ENCODE measurements at places on chromosomes 11 and 22.

DNA sequence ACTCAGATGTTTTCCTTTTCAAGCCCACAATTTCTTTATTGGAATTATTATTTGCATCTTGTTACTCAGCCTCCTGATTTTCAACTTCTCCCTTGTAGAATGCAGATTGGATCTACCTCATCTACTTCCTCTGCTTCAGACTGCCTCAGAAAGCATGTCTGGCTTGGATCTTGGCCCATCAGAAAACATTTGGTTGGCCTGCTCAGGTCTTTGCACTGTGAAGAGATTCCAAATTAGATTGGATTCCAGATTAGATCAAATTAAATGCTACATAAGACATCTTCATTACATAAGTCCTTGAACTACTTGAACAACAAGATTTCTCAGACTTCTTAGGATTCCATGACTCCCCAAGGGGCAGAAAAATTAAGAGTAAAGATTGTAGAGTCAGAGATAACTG, 358.0 kb downstream of the DLG2 start:
- H3K4me3 ChIP-seq = no peak overlapping the region
- no peak for DNase-seq
- H3K27ac ChIP-seq = no peak overlapping the region
- no peaks in the 10 kb centered on the region for H3K4me1 ChIP-seq
- no peaks in the 10 kb centered on the region for H3K36me3 ChIP-seq
- H3K27me3 ChIP-seq = no peaks in the 10 kb centered on the region

DNA sequence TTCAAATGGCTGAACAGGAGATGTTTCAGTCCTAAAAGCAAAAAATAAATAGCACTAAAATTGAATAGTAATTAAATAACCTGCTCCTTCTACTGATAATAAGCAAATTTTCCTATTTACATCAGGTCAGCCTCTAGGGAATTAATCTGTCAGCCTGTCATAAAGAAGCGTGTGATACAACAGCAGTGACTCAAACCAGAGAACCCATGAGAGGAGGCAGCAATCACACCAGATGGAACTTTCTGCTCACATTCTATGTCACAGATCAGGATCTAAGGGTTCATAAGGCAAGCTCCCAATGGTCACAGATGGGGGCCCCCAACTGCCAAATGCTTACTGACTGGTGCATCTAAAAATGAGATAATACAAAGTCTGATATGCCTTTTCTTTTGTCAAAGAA, 41.1 kb downstream of the RBFOX2 start:
- H3K27me3 ChIP-seq = no peaks in the 10 kb centered on the region
- H3K27ac ChIP-seq = no peak overlapping the region
- DNase-seq = no peak
- H3K4me1 ChIP-seq = peaks cover 6% of the 10 kb centered on the region

DNA sequence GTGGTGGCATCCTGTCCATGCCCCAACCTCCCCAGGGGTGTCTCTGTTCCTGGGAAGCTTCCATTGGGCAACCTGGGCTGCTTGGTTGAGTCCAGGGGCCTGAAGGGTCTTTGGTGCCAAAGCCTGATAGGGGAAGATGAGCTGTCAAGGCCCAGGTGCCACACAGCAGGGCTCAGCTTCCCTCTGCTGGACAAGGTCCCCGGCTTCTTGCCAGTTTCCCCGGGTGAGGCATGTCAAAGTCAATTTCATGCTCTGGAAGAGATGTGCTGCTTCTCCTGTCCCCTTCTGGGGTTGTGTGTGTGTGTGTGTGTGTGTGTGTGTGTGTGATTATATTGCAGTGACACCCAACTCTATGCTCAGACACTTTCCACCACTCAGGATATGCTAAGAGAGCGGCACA, 26.9 kb downstream of the TP53I11 start:
- no peak overlapping the region for H3K4me3 ChIP-seq
- peaks cover 2% of the 10 kb centered on the region for H3K27me3 ChIP-seq
- no peak for DNase-seq
- H3K4me1 ChIP-seq = no peaks in the 10 kb centered on the region
- H3K36me3 ChIP-seq = no peaks in the 10 kb centered on the region
- H3K27ac ChIP-seq = no peak overlapping the region

GRCh38 chr22:36081023-36081431, 52.4 kb upstream of the RBFOX2 start:
- peak; percentile 96 for DNase-seq
- H3K4me1 ChIP-seq = peaks cover 3% of the 10 kb centered on the region
- peak overlapping the region; percentile 78 for H3K27ac ChIP-seq
- no peaks in the 10 kb centered on the region for H3K27me3 ChIP-seq
- H3K4me3 ChIP-seq = no peak overlapping the region

DNA sequence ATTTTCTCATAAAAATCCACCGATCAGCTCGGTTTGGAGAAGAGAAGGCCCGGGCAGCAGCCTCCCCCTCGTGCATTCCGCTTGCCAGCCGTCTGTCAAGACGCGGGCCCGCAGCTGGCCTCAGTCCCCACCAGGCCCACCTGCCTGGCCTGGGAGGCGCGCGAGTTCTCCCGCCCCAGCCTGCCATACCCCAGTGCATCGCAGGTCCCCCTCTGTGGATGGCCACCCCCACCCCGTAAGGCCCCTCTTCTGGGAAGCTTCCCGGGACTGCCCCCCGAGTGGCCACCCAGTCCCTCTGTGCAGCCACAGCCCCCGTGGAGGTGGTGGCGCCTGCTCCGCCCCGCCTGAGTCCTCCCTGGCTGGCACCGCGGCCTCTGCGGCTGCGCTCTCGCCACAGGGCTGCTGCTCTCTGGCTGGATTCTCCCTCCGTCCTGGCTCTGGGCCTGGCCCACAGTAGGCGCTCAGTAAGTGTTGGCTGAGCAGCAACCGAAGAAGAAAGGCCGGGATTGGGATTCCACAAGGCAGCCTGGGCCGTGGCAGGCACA, 74.0 kb upstream of the TCF20 start:
- H3K27ac ChIP-seq = no peak overlapping the region
- peaks cover 3% of the 10 kb centered on the region for H3K4me1 ChIP-seq
- H3K4me3 ChIP-seq = no peak overlapping the region
- peaks cover 4% of the 10 kb centered on the region for H3K27me3 ChIP-seq

- no peaks in the 10 kb centered on the region for H3K36me3 ChIP-seq
- no peak overlapping the region for H3K27ac ChIP-seq
- H3K4me3 ChIP-seq = no peak overlapping the region
- no peaks in the 10 kb centered on the region for H3K4me1 ChIP-seq
These were observed 1021.4 kb downstream of the BRD1 start for GRCh38 chr22:48806227-48806781.

DNA sequence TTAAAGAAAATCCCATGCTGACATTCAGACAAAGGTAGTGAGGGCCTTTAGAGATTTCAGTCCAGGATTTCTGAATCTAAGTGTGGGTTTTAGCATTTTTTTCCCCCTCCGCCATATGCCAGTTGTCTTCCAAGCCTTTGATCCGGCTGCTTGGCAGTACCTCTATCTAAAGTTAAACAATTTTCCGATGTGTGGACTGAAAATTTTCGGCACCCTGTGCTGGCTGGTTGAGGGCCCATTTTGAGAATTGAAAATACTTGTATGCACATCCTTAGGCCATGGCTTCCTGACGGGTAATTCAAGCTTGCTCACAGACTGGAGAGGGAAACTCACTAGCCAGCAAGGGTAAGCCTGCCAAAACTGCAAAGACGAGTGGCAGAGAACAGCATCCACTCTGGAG, 131.9 kb upstream of the NARS2 start:
- no peak overlapping the region for H3K4me3 ChIP-seq
- no peaks in the 10 kb centered on the region for H3K36me3 ChIP-seq
- H3K27me3 ChIP-seq = no peaks in the 10 kb centered on the region
- H3K4me1 ChIP-seq = peaks cover 5% of the 10 kb centered on the region

GRCh38 chr22:50470491-50470890, 4.3 kb downstream of the SBF1 start:
- no peaks in the 10 kb centered on the region for H3K36me3 ChIP-seq
- no peak overlapping the region for H3K4me3 ChIP-seq
- no peak overlapping the region for H3K27ac ChIP-seq
- H3K27me3 ChIP-seq = no peaks in the 10 kb centered on the region
- no peak for DNase-seq
- peaks cover 35% of the 10 kb centered on the region for H3K4me1 ChIP-seq

DNA sequence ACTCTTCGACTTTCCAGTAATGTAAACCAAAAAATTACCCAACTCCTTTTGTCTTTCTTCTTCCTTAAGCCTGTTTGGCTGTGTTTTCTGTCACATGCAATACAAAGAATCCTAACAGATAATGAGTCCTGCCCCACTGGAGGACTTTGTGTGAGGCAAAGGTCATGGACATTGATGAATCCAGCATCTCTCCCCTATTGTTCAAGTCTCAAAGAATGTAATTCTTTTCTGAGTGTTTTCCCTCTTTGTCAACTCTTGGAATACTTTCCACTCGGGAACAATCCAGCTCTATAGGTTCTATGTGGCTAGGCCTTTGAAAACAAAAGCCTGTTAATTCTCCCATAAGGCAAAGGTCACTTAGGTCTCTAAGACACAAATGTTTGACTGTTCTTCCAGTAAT, 100.7 kb downstream of the FAR1 start:
- H3K4me3 ChIP-seq = no peak overlapping the region
- H3K27me3 ChIP-seq = peaks cover 7% of the 10 kb centered on the region
- H3K27ac ChIP-seq = no peak overlapping the region
- H3K4me1 ChIP-seq = no peaks in the 10 kb centered on the region
- no peaks in the 10 kb centered on the region for H3K36me3 ChIP-seq

DNA sequence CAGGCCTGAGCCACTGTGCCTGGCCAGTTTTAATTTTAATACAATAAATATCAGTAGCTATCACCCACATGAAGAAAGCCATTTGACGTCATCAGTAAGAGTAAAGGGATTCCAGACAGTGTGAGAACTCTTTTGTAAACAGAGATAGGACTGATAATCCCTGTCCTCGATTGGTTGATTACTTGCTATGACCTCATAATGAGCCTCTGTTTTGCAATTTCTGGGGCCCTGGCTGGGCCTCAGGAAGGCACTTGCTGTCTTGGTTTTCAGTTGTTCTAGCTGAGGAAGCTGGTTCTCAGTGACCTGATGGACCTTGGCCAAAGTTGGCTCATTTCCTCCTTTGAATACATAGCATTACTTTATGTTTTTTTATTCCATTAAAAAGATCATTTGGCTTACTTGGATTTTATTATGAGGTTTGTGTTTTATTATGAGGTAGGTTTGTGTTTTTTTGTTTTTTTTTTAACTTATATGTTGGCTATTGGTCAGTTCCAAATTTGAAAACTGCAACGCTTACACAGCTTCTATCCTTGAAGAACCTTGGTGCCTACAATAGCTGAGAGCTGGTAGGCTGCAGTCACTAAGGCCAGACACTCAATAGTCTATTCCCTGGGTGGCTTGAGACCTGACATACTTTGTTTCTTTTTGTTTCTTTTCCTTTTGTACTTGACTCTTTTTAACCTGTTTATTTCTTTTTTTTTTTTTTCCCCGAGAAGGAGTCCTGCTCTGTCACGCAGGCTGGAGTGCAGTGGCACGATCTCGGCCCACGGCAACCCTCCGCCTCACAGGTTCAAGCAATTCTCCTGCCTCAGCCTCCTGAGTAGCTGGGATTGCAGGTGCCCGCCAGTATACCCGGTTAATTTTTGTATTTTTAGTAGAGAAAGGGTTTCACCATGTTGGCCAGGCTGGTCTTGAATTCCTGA, 20.0 kb downstream of the MARK2 start:
- no peak overlapping the region for H3K4me3 ChIP-seq
- no peaks in the 10 kb centered on the region for H3K36me3 ChIP-seq
- H3K4me1 ChIP-seq = no peaks in the 10 kb centered on the region
- peak; percentile 32 for DNase-seq

GRCh38 chr11:1534682-1535081, 37.4 kb downstream of the DUSP8 start:
- DNase-seq = peak; percentile 67
- H3K27me3 ChIP-seq = peaks cover 8% of the 10 kb centered on the region
- H3K4me3 ChIP-seq = no peak overlapping the region
- H3K4me1 ChIP-seq = peaks cover 39% of the 10 kb centered on the region

DNA sequence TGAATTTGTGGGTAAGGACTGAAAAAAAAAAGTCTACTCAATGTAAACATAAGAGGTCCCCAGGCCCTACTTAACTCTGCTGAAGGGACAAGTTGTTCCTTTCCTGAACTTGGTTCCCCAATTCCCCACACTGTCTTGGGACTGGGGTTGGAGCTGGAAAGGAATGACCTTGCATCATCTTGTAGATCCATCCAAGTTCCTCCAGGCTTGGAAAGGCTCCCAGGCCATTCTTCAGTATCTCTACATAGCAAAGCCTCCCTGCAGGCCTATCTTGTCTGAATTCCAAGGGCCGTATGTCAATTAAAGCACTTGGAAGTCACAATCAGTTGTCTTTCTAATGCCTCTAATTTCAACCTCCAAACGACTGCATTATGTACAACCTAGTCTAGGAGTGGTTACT, 361.2 kb downstream of the TMEM135 start:
- DNase-seq = no peak

GRCh38 chr11:8192896-8193209, 24.0 kb upstream of the RIC3 start:
- no peak overlapping the region for H3K4me3 ChIP-seq
- H3K4me1 ChIP-seq = no peaks in the 10 kb centered on the region
- no peaks in the 10 kb centered on the region for H3K36me3 ChIP-seq
- DNase-seq = no peak
- peaks cover 12% of the 10 kb centered on the region for H3K27me3 ChIP-seq
- H3K27ac ChIP-seq = no peak overlapping the region

DNA sequence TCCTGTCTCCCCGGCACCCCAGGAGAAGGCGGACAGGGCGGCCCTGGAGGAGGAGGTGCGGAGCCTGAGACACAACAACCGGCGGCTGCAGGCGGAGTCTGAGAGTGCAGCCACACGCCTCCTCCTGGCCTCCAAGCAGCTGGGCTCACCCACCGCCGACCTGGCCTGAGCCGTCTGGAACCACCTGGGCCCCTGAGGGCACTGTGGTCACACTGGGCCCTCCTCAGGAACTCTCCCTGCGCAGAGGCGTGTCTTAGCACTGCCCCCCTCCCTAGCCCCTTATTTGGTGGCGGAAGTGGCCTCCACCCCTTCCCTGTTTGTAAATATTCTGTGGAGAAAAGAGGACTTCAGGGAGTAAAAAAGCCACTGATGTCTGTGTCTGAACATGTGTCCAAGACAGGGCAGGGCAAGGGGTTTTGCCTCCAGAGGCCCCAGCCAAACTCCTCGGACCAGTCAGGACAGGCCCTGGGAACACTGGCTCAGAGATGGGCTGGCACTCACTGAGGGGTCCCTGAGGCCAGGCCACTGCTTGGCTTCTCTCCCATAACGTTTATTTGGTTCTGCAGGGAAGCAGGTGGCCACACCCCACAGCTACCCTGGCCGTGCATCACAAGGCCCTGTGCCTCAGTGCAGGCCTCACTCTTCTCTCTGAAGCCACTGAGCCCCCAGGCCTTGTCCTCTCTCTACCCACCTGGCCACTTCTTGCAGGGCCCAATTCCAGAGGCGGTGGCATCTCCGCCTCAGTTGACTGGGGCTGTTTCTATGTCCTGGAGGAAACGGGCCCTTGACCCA, 12.0 kb downstream of the RELA start:
- DNase-seq = no peak
- no peak overlapping the region for H3K4me3 ChIP-seq
- H3K27ac ChIP-seq = no peak overlapping the region
- no peaks in the 10 kb centered on the region for H3K27me3 ChIP-seq

DNA sequence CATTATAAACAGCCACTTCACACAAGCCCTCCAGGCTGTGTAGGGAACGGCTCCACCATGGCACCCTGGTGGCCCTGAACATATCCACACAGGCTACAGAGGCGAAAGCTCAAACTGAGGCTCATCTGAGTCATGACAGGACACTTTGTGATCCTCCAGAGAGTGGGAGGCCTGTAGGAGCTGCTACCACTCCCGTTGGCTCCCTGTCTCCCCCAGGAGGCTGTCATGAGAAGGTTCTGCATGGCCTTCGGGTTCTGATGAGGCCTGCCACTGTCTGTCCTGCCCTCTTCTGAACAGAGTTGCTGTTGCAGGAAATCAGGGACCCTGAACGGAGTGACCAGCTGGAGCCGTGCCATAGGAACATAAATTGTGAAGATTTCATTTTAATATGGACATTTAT, 23.8 kb upstream of the ALDH3B2 start:
- H3K27me3 ChIP-seq = no peaks in the 10 kb centered on the region
- no peaks in the 10 kb centered on the region for H3K36me3 ChIP-seq
- H3K4me1 ChIP-seq = peaks cover 3% of the 10 kb centered on the region

All from astrocyte (in vitro differentiated cells and primary cell).